ENCODE measurements at places on chromosomes 2 and 18.

- DNase-seq, result no peak
Measured at GRCh38 chr2:122851972-122852531, 1096.6 kb downstream of the TSN start.

DNA sequence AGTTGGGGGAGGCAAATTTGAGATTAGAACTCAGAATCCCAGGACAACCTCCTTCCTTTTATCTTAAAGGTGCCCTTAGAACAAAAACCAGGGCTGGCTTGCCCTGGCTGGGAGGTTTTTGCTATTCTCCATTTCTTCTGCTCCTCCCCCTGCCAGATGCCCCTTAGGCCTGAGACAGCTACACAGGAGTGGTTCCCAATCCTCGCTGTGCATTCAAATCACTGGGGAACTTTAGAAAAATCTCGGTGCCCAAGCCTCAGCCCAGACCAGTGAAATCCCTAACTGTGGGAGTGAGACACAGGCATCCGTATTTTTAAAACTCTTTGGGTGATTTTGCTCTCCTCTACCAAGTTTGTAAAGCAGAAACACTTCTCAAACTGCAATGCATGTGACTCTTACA lies 38.8 kb downstream of the LBH start:
- no peak for DNase-seq

DNA sequence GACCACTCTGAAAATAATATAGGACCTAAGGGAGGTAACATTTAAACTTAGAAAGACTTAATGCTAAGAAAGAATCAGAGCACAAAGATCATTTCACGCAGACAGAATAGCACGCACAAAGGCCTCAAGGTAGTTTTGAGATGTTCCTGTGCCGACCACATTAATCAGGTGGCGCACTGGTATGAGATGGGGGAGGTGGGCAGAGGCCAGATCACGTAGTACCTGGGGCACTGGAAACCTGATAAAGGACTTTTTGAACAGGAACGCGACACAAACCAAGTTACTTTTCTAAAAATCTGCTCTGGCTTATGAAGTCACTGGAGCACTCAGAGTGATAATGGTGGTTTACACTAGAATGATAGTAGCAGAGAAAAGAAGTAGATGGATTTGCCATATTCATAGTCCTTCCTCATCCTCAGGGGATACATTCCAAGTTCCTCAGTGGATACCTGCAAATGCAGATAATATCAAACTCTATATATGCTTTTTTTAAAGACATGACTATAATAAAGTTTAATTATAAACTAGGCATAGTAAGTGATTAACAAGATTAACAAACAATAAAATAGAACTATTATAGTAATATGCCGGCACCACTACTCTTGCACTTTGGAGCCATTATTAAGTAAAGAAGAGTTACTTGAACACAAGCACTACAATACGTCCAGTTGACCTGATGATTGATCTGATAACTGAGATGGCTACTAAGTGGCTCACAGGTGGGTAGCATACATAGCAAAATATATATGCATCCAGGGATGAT lies 42.6 kb upstream of the CDCA7 start:
- no peak for DNase-seq

GRCh38 chr18:11937874-11938478 lies 29.9 kb upstream of the MPPE1 start:
- peak; percentile 51 for DNase-seq

DNA sequence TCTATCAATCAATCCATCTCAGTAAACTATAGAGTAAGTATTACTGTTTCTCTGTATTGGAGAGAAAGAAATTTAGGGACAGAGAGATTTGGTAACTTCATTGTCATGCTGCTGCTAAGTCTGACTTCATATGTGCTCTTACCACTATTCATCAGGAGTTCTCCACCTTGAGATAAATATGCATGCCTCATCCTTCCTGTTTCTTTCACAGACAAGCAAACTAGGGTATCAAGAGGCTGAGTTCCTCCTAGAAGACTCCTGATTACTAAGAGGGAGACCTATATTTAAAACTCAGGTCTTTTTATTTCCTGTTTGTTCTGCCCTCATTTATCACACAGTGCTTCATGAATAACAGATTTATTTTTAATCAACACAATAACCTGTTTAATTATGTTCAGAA lies 34.1 kb downstream of the RIT2 start:
- no peak for DNase-seq
